ENCODE measurements at places on chromosomes 16 and 17.

GRCh38 chr16:31107465-31107867 is 720 bp upstream of the BCKDK start:
- DNase-seq: no peak

DNA sequence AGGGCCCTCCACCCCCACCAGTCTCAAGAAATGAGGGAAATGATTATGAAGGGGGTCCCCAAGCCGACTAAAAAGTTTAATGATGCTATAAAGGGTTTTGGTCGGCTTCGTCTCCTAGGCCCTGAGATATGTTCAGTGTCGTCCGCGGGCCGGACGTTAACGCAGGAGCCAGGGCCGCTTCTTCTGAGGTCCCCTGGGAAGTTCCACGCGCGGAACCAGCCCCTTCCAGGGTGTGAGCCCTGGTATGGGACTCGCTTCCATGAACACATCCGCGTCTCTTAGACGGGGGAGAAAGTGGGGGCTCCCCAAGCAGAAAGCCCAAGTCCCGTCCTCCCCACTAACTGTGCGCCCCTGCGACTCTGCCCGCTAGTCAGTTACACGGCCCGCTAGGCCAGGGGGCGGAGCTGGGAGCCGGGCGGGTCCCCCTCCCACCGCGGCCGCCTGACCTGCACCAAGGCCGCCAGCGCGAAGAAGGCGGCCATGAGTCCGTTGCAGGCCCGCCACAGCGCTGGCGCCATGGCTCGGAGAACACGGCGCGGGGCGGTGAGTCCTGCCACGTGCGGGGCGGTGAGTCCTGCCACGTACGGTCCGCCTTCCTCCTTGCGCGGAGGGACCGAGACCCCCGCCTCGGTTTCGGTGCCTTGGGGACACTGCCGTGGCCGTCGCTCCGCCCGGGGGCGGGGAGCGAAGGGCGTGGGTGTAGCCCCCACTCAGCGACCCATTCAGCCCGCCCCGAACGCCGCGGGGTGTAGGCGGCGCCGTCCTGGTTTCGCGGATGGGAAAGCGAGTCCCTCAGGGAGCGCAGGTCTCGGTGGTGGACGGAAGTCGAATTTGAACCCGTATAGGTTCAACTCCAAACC is at the start of gene TMEM220:
Gene TMEM220, minus strand, starts transcription at position 690 of the 860 bp plus-strand sequence. Its CDS starts 172 bp downstream, at position 518.
- peak; percentile 73 for DNase-seq

- no peak for DNase-seq
Measured at GRCh38 chr16:12976936-12977335, 75.5 kb downstream of the SHISA9 start.

GRCh38 chr17:29760279-29761039 is 137.7 kb upstream of the CORO6 start:
- DNase-seq: no peak

DNA sequence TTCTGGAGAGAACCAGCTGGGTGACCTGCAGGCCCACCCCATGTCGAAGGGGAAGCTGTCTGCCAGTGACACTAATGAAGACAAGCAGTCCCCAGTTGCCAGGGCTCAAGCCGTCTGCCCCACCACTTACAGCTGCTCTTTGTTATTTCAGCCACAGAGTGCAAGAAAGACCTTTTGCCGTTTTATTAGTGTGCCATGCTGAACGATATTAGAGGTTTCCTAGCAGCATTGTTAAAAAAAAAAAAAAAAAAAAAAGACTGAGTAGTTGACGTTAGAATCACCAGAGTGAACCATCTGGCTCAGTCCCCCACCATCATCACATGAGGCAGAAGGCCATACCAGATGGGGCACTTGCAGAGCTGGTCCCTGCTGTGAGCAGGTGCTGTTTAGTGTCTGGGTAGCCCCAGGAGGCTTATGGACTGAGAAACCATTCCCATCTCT is 26.5 kb upstream of the SLC39A11 start:
- DNase-seq: peak; percentile 17

DNA sequence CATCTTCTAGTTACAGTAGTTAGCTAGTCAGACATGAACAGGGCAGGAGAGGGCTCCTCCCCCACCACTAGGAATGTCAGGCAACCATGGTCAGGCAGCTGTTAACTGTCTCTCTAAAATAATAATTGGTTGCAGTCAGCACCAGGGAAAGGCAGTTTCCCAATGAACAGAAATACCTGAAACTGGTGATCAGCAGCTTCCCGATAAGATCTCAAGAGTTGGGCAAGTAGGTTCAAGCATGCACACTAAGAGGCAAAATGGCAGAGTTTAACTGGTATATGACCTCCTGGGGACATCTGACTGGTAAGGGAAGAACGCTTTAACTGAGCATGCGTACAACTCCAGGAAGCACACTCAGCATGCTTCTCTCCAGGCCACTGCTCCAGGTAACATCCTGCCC is 12.6 kb upstream of the XYLT1 start:
- DNase-seq: peak; percentile 84

DNA sequence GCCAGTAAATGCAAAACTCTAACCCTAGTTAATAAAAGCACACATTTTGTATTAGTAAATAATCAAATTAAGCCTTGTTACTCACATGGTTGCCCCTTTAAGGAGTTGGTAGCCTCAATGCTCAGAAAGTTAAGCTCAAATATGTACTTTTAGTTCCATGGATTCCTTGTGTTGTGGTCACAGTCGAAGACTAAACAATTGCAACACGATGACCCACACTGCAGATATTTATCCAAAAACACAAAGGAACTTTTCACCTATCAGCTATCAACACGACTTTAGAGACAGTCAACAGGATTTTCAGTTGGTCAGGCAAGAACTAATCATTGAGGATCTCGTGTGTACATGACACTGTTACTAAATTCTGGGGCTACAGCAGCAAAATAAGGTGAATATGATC is 47.4 kb upstream of the NUDT7 start:
- no peak for DNase-seq

DNA sequence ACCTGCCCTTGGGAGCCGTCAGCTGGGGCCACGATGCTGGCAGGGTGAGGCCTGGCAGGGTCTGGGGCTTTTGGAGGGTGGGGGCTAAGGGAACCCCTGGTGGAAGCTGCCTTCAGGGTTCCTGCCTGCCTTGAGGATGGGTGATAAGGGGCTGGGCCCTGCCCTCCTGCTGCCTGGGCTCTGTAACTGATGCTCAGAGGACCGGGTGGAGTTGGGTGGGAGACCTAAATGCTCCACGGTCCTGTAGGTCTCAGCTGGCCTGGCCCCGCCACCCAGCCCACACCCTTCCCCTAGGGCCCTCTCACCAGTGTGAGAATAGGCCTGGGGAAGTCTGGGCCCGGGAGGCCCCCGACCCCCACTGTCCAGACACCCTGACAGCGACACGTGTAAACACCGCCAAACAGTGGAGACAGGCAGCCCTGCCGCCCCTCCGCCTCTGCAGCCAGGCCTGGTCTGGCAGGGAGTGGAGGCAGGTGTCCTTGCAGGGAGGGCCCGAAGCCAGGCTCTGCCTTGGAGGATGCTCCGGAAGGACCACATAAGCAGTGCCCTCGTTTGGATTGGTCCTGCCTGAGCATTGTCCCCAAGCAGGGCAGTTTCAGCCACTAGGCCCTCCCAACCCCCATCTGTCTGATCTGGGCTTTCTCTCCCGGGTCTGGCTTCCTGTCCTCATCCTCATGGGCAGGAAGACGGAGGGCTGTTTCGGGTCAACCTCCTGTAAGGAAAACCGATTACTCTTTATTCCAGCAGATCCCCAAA is 6.5 kb upstream of the BAHCC1 start:
- DNase-seq: no peak

- DNase-seq: no peak
Measured at GRCh38 chr16:26155221-26155620, 463.5 kb downstream of the HS3ST4 start.

GRCh38 chr17:46818316-46818928 is at the start of gene WNT3:
TSS of gene WNT3 (minus strand) at chr17:46818692. CDS start at chr17:46818597, 95 bp downstream.
- no peak for DNase-seq

DNA sequence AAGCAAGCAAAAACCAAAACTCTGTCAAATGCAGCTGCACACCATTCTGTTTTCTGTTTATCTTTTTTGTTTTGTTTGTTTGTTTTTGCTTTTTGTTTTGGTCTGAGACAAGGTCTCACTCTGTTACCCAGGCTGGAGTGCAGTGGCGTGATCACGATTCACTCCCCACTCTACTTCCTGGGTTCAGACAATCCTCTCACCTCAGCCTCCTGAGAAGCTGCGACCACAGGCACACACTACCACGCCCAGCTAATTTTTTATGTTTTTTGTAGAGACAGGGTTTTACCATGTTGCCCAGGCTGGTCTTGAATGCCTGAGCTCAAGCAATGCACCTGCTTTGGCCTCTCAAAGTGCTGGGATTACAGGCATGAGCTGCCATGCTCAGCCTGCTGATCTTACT is 19.3 kb upstream of the SLFN13 start:
- no peak for DNase-seq

Measured in small intestine (tissue), 16 donors.